ENCODE measurements at places on chromosomes 2 and 18.

GRCh38 chr18:77495079-77495478 is 245.4 kb downstream of the GALR1 start:
- no peak for DNase-seq

DNA sequence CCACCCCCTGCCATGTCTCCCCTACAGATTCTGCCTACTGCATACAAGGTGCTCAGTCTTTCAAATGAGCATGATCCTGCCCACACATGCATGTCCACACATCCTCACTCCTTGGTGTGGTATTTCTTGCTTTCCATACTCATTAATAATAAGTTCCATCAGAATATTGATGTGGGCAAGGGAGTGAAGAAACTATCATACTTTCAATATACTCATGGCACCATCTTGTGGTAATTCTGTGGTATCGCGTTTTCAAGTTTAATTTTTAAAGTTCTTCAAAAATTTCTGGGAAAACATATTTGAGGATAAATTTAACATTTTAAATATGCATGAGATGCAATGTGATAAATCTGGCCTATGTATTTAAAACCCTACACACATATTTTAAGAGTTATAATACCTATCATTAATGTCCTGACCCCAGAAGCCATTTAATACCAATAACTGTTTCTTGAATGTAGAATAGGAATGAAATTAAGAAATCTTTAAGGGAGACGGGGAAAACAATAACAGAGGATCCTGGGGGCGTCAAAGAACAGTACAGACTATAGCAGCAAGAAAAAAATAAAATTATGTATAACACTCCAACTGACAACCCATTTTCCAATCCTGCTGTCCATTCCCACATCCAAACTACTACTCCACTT is 110.1 kb downstream of the ZNF385B start:
- peak; percentile 8 for DNase-seq

- no peak for DNase-seq
Measured at GRCh38 chr2:175889701-175890302, 112.3 kb downstream of the LNPK start.

DNA sequence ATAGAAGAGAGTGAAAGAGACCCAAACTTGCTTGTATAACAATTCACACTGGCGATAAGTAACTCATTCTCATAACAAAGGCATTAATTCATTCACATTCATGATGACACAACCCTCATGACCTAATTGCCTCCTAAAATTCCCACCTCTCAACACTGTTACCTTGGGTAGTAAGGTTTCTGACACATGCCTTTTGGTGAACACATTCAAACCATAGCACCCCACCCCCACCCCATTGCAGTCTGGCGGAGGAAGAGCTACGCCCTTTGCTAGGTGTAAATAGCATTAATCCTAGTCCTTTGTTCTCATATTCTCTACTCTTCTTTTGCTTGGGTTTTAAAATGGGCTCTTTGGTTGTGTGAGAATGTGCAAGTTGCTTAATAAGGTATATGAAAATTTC is 361.5 kb downstream of the DSEL start:
- no peak for DNase-seq

DNA sequence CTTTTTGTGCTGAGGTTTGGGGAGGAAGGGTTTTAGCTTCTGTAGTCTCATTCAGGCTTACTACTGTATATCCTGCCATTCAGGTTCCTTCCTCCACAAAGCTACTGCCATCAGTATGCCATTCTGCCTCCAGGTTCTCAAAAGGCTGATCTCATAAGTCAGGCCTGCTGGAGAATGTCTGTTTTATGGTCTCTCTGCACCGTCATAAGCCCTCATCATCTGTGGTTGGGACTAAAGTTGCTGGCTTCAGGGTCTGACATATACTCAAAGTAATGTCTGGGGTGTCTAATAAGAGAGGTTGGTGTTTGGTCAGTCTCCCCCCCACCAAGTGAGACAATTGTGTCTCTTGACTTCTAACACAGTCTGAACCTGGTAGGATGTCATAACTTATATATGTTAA is 36.2 kb upstream of the CCBE1 start:
- no peak for DNase-seq

DNA sequence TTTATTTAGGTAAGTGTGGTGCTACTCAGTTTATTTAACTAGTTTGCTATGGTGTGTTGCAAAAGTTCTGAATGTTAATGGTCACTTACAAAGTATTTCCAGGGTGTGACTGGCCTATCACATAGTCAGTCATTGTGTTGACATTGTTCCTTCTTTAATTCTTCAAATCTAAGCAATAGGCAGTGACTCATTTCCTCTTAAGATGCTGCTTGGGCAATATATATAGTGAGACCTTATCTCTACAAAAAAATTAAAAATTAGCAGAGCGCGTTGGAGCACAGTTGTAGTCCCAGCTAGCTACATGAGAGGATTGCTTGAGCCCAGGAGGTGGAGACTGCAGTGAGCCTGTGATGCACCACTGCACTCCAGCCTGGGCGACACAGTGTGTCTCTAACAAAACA is 5.8 kb upstream of the CCDC88A start:
- peak; percentile 71 for DNase-seq

DNA sequence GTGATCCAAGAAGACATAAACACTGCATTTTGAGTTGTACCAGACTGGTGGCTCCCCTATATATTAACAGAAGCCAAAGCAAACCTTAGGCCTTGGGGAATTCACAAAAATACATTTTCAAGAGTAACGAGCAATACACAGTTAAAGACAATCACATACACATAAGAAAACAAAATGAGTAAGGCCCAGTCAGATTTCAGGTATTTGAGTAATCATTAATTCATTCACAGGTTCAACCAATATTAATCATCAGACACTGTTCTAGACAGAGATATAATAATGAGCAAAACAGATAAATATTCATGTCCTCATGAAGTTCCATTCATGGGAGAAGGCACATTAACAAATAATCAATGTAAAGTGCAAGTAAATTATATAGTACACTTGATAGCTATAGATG is 9.6 kb downstream of the STPG4 start:
- DNase-seq = no peak
